ENCODE measurements at places on chromosomes 16 and 17.

DNA sequence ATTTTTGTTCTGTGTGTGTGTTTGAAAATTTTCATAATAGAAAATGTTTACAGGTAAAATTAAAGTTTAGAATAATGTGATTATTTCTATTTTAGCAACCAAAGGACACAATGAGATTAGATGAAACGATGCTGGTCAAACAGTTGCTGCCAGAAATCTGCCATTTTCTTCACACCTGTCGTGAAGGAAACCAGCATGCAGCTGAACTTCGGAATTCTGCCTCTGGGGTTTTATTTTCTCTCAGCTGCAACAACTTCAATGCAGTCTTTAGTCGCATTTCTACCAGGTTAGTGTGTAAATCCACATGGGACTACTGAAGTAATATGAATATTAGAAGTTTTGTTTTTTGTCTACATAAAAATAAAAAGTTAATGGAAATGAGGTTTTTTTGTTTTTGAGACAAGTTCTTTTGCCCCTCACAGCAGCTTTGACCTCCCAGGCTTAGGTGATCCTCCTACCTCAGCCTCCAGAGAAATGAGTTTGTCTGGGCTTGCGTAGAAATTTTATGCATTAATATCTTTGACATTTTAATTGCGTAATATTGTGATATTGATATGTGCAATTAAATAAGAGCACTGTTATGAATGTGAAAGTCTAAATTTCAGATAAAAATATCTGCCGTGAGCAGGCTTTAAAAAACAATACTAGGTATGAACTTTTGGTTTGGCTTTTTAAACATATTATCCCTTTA is 68.5 kb downstream of the NF1 start:
- DNase-seq, result no peak

- no peak for DNase-seq
Observed at GRCh38 chr17:4769628-4770027, 2.1 kb upstream of the TM4SF5 start.

DNA sequence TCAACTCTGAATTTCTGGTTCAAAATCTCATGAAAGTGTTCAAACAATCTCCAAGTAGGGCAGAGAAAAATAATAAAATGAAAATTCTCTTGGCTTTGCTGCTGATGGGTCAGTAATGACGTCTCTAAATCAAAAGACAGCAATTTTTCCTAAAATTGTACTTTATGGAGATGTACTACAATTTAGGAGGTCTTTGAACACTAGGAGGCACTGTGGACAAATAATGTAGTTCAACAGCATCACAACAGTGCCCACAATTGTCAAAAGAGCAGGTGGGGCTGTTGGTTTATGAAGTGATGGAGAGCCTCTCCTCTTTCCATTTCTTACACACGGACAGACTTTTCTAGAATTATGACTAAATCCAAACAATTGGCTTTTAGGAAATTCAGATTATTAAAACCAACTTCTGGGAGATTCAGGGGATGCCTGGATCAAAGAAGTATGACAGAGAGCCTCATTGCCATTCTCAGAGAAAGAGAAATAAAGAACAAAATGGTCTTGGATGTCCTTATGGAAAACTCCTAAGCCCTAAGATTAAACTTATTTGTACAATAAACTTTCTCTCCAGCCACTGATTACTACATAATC is 23.8 kb downstream of the EZH1 start:
- no peak for DNase-seq

DNA sequence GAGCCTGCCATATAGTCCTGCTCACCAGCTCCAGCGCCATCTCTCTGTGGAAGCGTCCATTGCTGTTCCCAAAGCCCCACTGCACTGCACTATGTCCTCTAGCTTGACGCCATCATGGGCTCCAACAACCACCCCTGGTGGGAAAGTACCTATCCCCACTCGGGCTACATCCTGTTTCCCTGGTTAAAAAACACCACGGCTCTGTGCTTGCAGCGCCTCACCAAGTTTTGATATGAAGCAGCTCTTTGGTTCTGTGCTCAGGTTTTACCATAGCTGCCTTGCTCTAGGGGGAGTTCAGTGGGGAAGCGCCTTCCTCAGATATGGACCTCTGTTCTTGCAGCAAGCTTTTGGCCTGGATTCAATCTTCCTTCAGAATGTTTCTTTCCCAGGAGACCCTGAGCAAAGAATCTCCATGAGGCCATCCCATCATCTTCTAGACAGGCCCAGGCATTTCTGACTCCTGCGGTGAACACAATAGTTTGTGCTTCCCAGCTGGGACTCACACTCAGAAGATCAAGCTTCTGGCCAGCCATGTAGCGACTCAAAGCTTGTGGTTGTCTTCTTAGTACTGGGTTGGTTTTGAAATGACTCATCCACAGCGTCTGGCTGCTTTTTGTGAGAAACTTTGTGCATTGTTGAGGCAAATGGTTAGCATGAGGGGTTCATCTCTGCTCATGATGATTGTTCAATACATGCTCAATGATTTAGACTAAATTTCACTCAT is 39.5 kb downstream of the DYNLRB2 start:
- no peak for DNase-seq

DNA sequence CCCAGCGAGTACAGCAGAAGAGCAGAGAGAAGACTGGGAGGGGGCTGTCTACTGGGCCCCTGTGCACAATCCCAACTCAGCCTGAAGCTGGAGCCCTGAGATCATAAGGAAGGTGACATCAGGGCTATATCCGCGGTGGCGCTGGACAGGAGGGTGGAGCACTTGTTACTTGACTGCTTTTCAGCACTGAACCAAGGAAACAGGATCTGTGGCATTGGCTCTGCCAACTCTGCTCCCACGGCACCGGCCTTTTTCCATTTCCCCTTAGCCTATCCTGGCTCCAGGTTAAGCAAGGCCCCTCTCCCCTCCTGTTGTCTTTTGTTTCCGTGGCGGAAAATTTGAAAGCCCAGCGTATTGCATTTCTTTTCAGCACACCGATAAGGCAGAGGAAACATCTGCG is 125.0 kb upstream of the IRX3 start:
- DNase-seq, result no peak
